Activated CD8-positive, alpha-beta memory T cell treated with anti-CD3 and anti-CD28 coated beads for 4 hours (primary cell): ENCODE measurements at places on chromosomes 12 and 14.
A peak's percentile ranks its signal among the peaks of the same experiment; 100 is the strongest.

DNA sequence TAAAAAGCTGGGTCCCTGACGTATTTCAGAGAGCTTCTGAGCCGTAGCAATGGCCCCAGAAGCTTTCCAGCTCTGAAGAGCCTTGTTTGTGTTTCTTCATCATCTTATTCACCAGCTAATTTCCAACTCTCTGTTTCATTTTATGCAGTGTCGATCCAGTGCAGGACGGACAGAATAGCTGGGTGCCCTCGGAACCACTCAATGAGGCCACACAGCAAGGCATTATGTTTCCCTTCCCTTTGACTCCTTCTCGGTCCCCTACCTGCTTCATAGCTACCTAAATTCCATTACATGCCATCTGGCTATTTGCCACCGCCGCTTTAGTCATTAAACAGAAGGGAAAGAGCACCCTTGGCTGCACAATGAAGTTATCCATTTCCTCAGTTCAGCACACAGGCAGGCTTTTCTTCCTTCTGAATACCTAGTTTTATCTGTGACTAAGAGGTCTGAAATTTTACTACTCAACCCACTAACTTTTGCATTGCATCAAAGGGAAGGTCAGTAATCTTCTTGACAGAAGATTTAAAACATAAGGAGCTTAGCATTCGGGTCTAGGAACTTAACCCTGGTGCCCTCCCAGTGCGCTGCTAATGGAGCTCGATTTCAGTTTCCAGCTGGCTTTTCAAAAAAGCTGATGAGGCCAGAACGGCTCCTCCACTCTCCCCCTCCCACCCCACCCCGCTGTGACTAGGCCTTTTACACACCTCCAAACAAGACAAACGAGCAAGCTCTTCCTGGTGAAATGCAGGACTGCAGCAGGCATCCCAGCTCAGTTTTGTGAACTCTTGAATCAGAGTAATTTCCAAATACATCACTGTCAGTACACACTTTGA, 176.8 kb downstream of the GXYLT1 start:
- no peak for DNase-seq

DNA sequence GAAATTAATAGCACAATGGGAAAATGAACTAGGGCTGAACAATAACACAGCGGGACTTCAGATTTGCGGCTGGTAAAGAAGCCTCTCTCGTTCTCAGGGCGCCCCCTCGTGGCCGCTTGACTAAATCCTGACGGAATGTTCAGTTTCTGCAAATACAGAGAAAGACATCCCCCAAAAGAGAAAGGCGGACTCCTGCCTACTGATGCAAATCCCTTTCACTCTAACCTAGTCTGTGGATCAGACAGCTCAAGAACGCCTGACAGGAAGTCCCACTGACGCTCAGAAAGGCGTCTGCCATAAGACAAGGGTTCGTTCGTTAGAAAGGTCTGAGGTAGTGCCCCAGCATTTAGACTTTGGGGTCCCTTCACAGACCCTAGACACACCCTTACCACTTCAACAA, 2.5 kb downstream of the NUAK1 start:
- peak; percentile 38 for DNase-seq

DNA sequence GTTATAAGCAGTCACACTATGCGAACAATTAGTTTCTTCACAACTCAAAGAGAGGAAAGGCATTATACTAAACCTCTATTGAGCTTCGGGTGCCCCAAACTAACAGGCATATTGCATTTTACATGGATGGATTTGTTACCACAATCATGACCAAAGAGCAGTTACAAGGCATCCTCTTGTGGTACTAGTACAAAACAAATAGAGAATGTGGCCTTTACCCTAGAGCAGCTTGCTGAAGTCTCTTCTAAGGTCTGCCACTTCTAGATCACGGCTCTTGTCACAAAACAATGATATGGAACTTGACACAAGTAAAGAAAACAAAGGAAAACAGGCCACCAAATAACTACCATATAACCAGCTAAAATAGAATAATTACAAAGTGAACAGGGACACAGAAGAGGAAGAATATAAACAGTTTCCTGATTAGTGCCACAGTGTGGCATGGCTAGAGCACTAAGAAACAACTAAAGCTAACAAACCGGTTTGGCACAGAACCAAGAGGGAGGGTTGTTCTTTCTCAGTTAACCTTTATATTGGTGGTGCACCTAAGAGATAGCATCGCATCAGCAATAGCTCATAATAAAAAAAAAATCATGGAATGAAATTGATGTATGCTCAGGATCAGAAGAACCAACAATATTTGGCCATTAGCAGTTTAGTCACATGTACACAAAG, 209.7 kb upstream of the ATP2B1 start:
- DNase-seq = no peak

- DNase-seq = no peak
Measured at GRCh38 chr14:23365732-23366425, 907 bp upstream of the EFS start.

- DNase-seq = no peak
Measured at GRCh38 chr12:84813780-84814663, 98.6 kb downstream of the SLC6A15 start.

- DNase-seq = no peak
Measured at GRCh38 chr14:39036760-39037159, 66.3 kb downstream of the SEC23A start.

- DNase-seq = no peak
Measured at GRCh38 chr12:32039917-32040575, 66.6 kb upstream of the BICD1 start.
